ENCODE measurements at places on chromosomes 6 and 20. TPM values are rescaled to one million over a fixed set of nuclear protein-coding genes. Genes with fewer than 3 reads are reported as not detected.

The HLA-DQB2 gene
- 1.4 TPM for total RNA-seq

The DSE gene
- 16.7 TPM for total RNA-seq

The SOX18 gene
- total RNA-seq = not detected

The GMEB2 gene
- 33.8 TPM for total RNA-seq

The C6orf52 gene
- not detected for total RNA-seq

The ENPP3 gene
- total RNA-seq = 0.28 TPM

The DNMT3B gene
- 0.36 TPM for total RNA-seq

The PLN gene
- not detected for total RNA-seq

The CDH4 gene
- 0.31 TPM for total RNA-seq

The MEP1A gene
- total RNA-seq = not detected

The SLC17A1 gene
- not detected for total RNA-seq

The NKX2-2 gene
- total RNA-seq = not detected

The NOTCH4 gene
- total RNA-seq = 0.38 TPM

The SIRPD gene
- not detected for total RNA-seq

The ARG1 gene
- not detected for total RNA-seq

The HECA gene
- 231 TPM for total RNA-seq

The FUT9 gene
- total RNA-seq = not detected

The TSBP1 gene
- total RNA-seq = not detected

The FITM2 gene
- total RNA-seq = 3.3 TPM

The ASIP gene
- total RNA-seq = not detected
